ENCODE measurements at places on chromosomes 12 and 14.

GRCh38 chr14:76657846-76658245, 103.4 kb upstream of the VASH1 start:
- DNase-seq, result no peak

DNA sequence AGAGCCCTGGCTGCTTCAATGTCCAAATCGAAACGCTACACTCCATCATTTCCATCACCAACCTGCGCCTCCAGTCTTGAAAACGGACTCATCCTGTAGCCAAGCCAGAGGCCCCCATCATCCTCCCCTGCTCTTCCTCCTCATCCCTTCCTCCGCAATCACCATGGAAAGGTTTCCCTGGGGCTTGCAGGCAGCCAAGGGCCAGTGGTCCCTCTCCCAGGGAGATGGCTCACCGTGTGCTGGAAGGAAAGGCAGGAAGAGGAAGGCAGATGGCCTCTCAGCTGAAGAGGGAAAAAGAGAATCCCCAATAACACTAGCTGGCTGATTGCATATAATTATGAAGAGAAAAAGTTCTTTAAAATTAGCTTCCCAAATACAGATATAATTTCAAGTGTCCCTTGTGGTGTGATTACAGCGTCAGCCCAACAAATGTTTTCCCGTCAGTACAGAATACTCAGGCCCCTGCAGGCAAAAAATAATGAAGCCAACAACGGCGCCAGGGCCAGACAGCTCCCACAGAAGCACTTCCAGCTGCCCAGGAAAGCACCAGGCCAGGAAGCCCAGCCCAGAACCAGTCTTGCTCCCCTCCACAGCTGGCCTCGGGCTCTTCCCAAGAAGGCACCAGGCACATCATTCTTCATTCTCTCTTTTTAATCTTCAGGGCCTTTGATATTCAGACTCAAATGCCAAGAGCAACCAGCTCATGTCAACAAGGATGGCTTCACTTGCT, 24.7 kb downstream of the ITPK1 start:
- DNase-seq, result no peak

DNA sequence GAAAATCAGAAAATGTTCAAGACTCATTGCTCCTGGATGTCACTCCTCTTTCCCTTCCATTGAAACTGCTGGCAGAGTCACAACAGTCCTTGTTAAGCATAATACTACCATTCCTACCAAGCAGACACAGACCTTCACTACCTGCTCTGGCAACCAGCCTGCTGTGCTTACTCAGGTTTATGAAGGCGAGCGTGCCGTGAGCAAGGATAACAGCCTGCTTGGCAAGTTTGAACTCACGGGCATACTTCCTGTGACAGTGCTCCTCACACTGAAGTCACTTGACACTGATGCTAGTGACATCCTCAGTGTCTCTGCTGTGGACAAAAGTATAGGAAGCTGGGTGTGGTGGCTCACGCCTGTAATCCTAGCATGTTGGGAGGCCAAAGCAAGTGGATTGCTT, 15.7 kb upstream of the PHETA1 start:
- no peak for DNase-seq

DNA sequence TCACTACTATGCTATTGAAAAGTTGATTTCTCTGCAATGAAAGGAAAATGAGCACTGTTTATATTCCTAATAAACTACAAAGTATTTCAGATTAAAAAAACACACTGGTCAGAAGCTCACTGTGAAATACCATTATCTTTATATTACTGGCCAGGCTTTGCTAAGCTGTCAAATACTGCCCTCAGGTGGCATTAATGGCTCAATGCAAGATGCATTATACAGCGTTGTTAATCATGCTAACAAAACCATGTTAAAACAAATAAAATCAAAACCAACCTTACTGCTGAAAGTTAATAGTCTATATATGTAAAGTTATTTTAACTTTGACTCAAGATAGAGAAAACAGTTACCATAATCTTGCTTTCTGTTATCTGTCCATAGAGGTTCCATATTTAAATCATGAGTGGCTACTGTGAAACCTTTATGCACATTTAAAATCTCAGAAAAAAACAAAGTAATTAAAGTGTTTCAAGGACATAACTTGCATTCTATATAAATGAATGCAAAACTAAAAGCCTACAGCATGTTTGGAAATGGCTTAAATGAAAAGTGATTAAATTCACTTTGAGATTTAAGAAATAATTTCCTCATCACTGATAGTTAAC, 121.7 kb downstream of the RALGAPA1 start:
- DNase-seq, result peak; percentile 60

- DNase-seq, result peak; percentile 92
Measured at GRCh38 chr14:73785336-73785833, 66.2 kb upstream of the PTGR2 start.

DNA sequence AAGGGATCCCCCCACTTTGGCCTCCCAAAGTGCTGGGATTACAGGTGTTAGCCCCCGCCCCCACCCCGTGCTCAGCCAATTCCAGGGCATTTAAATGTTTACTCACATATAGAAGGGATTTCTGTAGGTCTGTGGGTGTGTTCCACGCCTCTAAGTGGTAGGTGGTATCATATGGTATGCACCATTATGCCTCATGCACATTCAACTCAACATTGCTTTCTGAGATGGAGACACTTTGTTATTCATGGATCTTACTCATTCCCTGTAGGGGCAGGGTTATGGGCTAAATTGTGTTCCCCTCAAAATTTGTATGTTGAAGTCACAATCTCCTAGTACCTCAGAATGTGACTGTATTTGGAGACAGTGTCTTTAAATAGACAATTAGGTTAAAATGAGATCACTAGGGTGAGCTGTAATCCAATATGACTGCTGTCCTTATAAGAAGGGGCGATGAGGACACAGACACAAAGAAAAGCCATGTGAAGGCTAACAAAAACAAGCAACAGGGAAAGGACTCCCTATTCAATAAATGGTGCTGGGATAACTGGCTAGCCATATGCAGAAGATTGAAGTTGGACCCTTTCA, 200.6 kb downstream of the EFCAB11 start:
- no peak for DNase-seq

DNA sequence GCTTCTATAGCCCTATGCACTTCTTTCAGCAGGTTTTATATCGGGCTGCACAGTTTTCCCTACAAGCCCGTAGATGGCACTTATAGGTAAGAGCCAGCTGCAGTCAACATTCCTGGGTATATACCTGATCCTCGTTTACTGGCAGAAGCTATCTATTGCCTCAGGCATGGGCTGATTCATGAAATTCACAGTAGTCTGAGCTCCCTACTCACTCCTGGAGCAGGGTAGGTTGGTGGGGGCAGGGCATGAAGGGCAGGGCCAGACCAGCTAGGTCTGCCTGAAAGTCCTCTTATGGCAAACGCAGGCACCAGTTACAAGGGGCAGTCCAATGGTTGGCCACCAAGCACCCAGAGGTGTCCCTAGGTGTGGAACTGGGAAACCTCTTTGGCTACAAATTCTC, 345.8 kb downstream of the RPS29 start:
- DNase-seq, result no peak

DNA sequence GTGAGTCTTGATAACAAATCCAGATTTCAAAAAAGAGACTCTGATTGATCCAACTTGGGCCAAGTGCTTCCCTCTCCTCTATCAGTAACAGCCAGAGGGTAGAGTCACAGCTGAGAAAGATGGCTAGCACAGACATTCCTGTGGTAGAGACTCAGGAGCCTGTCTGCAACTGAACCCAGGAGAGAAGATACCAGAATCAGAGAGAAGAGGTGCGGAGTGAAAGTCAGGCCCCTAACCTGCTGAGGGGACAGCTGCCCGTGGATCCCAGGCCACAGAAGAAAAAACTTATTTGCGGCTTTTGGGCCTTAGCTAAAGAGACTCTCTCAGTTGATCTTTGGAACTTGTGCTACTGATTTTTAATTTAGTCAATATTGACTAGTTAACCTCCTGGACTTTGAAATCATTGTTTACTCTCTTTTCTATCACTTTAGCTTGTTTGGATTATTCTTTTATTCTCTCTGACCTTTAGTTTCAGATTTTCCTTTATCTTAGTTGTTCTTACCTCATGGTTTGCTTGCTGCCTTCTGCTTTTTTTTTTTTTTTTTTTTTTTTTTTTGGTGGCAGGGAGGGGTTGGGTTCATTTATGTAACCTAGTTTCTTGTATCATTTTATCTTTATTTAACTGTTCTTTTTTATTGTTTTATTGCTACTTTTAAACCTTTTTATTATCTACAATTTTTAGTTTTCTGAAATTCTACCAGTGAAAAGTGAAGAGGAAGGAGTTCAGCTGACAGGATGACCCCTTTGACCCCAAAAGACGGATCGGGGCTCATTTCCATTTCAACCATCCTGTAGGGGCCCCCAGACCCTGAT, 154.9 kb upstream of the KRR1 start:
- DNase-seq, result no peak

DNA sequence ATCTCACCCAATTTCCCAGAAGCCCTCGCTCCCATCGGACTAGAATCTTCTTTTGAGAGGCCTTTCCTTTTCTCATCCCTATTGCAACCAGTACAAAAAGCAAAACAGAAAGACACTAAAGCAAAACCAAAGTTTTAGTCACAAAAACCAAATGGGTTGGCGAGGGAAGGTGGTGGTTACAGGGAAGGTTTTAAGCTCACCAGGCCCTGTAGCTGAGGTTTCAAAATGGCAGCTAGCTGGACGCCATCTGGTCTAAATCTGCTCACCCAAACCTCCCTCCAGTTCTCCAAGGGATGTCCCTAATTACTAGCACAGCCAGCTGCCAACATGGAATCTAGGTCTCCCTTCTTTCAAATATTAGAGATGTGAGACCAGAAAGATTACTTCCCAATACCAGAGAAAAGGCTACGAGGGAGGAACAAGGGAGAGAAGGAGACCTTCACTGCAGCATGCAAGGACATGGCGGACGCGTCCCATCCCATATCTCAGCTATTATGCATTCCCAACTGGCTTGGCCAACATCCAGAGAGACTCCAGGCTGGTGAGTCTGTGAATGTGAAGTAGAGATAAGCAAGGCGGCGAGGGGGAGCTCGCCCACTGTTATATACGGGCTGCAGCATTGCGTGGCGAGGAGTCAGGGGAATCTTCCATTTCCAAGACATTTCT, 70.8 kb downstream of the DPF3 start:
- no peak for DNase-seq

Measured in fibroblast of mammary gland (primary cell).